Keratinocyte (primary cell): ENCODE measurements at places on chromosomes 11 and 22. TPM values are rescaled to one million over a fixed set of nuclear protein-coding genes. Genes with fewer than 3 reads are reported as not detected.

Gene PDE2A
- polyA plus RNA-seq = 0.38 to 0.94 TPM (median 0.81 TPM) in 3 replicates

Gene DGAT2
- polyA plus RNA-seq = 1.8 to 6.9 TPM (median 2.4 TPM) in 3 replicates

Gene MFNG
- polyA plus RNA-seq = 4.1 to 5.9 TPM (median 5.8 TPM) in 3 replicates

Gene LYVE1
- not detected in 3 replicates for polyA plus RNA-seq

Gene ENTHD1
- polyA plus RNA-seq = not detected in 3 replicates

Gene OR5AN1
- not detected in 3 replicates for polyA plus RNA-seq

Gene TSSK2
- not detected in 3 replicates for polyA plus RNA-seq

Gene APOA1
- polyA plus RNA-seq = 0.10 TPM in 1 of 3 replicates, not detected in the others

Gene NLRP10
- 7.1 to 19.1 TPM (median 9.2 TPM) in 3 replicates for polyA plus RNA-seq

Gene RAG2
- polyA plus RNA-seq = not detected in 3 replicates

Gene PGA5
- polyA plus RNA-seq = not detected in 3 replicates

Gene NAALAD2
- polyA plus RNA-seq = not detected in 3 replicates

Gene C11orf42
- polyA plus RNA-seq = not detected in 3 replicates

Gene TRIM77
- not detected in 3 replicates for polyA plus RNA-seq

Gene PSMD13
- 165 to 221 TPM (median 184 TPM) in 3 replicates for polyA plus RNA-seq

Gene APOL4
- 0.03 to 0.08 TPM (median 0.04 TPM) in 3 replicates for polyA plus RNA-seq

Gene RIBC2
- polyA plus RNA-seq = 0.05 to 0.26 TPM (median 0.12 TPM) in 3 replicates

Gene MUC5AC
- polyA plus RNA-seq = not detected in 3 replicates

Gene A4GALT
- 1.6 to 4.4 TPM (median 3.0 TPM) in 3 replicates for polyA plus RNA-seq

Gene ACTN3
- not detected in 3 replicates for polyA plus RNA-seq

Gene SIK3
- 4.4 to 10.7 TPM (median 8.2 TPM) in 3 replicates for polyA plus RNA-seq

Gene LIPT2
- polyA plus RNA-seq = 1.2 to 2.6 TPM (median 2.3 TPM) in 3 replicates

Gene OR52A1
- polyA plus RNA-seq = not detected in 3 replicates

Gene SHANK3
- 1.00 to 1.8 TPM (median 1.6 TPM) in 3 replicates for polyA plus RNA-seq

Gene TPBGL
- not detected in 3 replicates for polyA plus RNA-seq

Gene PRRG4
- 6.9 to 12.4 TPM (median 10.0 TPM) in 3 replicates for polyA plus RNA-seq

Gene OR4A16
- not detected in 3 replicates for polyA plus RNA-seq

Gene DUSP8
- polyA plus RNA-seq = 0.58 to 1.7 TPM (median 1.3 TPM) in 3 replicates

Gene ARVCF
- polyA plus RNA-seq = 5.3 to 8.4 TPM (median 5.7 TPM) in 3 replicates

Gene NEFH
- polyA plus RNA-seq = 0.06 to 0.08 TPM (median 0.07 TPM) in 3 replicates

Gene OR52H1
- polyA plus RNA-seq = 0.15 TPM in 1 of 3 replicates, not detected in the others

Gene BATF2
- 0.09 to 0.10 TPM (median 0.10 TPM) in 3 replicates for polyA plus RNA-seq

Gene TEAD1
- polyA plus RNA-seq = 18.7 to 33.6 TPM (median 32.7 TPM) in 3 replicates
